ENCODE measurements at places on chromosomes 3 and 15.

DNA sequence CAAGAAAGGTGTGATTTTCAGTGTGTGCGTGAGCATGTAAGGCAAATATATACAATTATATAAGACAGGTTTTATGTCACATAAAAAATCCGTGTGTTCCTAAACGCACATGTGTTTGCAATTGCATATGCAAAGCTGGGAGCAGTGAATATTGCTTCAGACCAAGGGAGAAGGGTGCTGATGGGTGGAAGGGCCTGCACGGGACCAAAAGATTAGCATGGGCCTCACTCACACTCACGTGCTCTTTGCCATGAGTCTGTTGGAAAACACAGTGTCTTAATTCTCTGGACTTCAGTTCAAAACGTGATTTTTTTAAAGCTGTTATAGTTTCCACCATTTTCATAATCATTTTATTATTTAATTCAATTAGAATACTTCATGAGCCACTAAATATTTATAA, 7.2 kb upstream of the ARRDC4 start:
- no peak for DNase-seq

GRCh38 chr15:35667908-35668307, 121.9 kb upstream of the DPH6 start:
- DNase-seq, result no peak

DNA sequence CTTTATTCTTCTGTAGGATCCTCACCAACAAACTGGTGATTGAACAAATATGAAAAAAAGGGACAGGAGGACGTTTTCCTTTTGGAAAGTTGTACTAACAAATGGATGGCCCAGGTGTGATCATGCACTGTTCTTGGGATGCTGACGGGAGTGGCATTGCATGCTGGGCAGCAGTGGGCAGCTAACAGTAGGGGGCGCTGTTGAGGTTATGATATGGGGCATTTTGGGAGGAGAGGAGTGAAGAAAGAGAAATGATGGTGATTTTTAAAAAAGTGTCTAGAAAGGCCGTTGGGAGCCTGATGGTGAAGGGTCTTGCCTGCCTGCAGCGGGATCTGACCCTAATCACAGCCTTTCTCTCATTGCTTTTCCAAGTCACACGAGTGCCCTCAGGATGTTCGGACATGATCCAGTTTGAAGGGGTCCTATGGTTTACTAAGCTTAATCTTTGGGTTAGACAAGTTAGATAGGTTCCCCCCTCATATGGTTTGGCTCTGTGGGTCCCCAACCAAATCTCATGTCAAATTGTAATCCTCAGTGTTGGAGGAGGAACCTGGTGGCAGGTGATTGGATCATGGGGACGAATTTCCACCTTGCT, 46.2 kb upstream of the PRTG start:
- DNase-seq, result peak; percentile 9

GRCh38 chr3:114496874-114497273, 203.0 kb downstream of the TIGIT start:
- no peak for DNase-seq

DNA sequence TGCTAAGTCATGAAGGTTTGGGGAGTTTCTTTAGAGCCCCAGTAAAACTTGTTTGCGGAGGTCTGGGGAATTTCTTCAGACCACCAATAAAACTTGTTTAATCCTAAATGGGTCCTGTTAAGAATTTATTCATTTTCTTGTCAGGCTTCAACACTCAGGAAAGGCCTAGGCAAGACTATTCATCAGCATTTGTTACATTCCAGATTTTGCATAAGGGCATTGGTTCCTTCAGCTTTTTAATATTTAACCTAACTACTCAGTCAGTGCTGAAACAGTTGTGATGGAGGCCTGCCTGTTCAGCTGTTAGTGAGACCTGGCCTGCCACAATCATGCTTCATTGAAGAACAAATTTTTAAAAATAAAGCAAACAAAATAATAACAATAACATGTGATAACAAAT, 954.2 kb upstream of the SEMA6D start:
- no peak for DNase-seq

GRCh38 chr15:46111730-46112129, 476.9 kb downstream of the SQOR start:
- DNase-seq, result no peak

DNA sequence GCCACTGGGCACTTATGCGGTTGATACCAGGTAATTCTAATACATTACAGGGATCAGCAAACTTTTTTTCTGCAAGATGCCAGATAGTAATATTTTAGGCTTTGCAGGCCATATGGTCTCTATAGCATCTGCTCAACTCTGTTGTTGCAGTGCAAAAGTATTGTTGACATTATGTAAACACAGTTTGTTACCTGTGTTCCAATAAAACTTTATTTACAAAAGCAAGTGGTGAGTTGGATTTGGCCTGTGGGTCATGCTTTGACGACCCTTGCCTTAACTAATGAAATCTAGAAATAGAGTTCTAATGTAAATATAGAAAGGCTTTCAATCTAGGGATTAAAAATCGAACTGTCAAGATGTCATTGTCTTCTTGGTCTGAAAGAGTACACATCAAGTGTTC, 44.4 kb downstream of the PIK3CA start:
- DNase-seq, result no peak

GRCh38 chr3:73637042-73637441, 12.3 kb upstream of the PDZRN3 start:
- DNase-seq, result no peak

- no peak for DNase-seq
Measured at GRCh38 chr15:69434238-69434637, 18.4 kb upstream of the RPLP1 start.

DNA sequence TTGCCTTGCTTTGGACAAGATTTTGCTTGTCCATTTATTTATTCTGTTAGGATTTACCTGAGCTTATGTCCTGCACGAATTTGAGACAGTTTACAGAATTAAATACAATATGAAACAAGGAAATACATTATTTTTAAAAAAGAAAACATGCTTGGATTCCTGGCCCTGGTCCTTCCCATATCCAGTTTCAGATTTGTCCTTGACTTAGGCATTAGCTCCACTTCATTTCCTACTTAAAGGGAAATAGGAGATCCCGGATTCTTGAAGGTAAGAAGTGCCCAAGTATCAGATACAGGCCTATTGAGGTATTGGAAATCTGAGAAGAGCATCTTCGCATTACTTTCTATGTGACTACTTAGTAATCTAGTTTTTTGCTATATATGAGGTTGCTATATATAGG, 672.0 kb downstream of the SI start:
- no peak for DNase-seq
